ENCODE measurements at places on chromosomes 7 and 10. TPM values are rescaled to one million over a fixed set of nuclear protein-coding genes. Genes with fewer than 3 reads are reported as not detected.
A peak's percentile ranks its signal among the peaks of the same experiment; 100 is the strongest.

The FFAR4 gene
- total RNA-seq = not detected

DNA sequence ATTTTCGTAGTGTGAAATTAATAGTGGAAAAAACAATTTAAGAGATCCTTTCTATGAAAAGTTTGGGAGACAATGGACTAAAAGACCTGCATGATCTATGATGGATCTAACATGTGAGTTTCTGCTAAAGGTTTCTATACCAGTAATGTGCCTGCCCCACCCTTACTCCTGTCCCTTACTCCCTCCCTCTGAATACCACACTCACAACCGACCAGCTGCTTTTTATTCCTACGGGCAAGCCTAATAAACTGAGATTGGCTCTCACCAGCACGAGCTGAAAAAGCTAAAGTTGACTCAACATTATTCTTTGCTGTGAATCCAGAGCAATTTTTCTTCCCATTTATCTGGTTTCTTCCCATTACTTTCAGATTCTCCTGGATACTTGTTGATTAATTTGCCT is 17.8 kb upstream of the REEP3 start:
- no peak for DNase-seq

- no peak for DNase-seq
Observed at GRCh38 chr7:24368161-24368560, 84.2 kb downstream of the NPY start.

The ATP6V0A4 gene
- not detected for total RNA-seq

GRCh38 chr7:36810032-36810431 is 85.7 kb upstream of the AOAH start:
- DNase-seq = no peak

- DNase-seq = no peak
Observed at GRCh38 chr7:11328309-11328708, 354.6 kb downstream of the PHF14 start.

- DNase-seq = no peak
Observed at GRCh38 chr7:74612015-74612829, 45.3 kb upstream of the GTF2I start.

DNA sequence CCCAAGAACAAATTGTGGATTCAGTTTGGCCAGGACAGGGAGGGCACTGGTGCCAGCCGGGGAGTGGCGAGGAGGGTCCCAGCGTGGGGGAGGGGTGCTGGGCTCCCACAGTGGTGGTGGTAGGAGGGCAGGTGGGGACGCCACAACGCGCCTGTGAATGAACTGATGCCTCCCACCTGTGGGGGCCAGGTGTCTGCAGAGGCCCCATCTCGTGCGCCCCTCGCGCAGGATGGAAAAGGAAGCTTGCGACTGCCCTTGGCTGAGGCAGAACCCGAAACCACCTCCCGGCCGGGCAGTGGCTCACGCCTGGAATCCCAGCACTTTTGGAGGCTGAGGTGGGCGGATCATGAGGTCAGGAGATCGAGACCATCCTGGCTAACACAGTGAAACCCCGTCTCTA is 72.0 kb downstream of the MICALL2 start:
- no peak for DNase-seq

GRCh38 chr10:96017191-96017687 is 26.1 kb upstream of the CCNJ start:
- peak; percentile 45 for DNase-seq

The ALOX5 gene
- total RNA-seq = 0.56 TPM

DNA sequence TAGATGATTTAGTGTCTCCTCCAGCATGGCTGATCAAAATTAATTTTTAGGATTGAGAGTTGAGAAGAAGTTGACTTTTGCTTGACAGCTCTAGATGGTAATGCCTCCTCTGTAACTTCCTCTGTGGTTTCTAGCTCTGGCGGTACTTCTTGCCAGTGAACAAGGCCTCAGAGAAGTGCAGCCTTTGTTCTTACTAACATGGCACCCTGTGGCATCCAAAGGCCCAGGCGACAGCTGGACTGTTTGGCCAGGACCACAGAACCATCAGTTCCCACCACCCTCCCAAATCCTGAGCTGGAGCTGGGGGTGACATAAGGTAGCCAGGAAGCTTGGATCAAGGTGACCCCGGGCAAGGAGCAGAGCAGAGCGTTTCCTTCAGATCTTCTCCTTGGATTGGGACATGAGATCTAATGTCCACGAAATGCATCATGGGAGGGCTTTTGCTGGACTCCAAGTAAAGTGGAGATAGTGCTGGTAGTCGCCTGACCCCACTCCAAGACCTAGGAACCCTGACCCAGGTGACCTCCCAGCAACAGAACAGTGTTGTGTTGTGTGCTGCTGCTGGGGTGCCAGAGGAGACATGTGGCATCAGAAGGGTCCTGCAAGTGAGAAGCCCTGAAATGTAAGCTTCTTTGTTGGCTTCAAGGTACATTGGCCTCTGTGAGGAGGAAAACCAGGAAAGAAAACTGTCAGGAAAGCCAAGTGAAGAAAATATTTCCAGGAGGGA is 41.8 kb downstream of the APBB1IP start:
- DNase-seq = peak; percentile 55

DNA sequence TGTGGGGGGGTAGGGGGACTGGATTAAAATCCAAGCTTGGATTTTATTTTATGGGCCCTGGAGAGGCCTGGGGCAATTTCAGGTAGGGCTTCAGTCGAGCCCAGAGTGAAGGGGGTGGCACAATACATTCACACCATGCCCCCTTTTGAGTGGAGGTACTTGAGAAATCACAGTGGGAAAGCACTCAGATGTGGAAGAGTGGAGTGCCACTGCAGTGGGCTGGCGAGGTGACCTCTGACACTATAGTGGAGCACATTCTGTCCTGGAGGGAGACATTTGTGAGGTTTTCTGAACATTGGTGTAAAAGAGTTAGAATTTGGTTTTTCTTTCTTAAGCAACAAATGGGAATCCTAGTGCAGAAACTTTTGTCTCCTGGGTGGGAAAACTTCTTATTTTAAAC is 143.2 kb downstream of the WNT2 start:
- no peak for DNase-seq

The DRGX gene
- not detected for total RNA-seq

DNA sequence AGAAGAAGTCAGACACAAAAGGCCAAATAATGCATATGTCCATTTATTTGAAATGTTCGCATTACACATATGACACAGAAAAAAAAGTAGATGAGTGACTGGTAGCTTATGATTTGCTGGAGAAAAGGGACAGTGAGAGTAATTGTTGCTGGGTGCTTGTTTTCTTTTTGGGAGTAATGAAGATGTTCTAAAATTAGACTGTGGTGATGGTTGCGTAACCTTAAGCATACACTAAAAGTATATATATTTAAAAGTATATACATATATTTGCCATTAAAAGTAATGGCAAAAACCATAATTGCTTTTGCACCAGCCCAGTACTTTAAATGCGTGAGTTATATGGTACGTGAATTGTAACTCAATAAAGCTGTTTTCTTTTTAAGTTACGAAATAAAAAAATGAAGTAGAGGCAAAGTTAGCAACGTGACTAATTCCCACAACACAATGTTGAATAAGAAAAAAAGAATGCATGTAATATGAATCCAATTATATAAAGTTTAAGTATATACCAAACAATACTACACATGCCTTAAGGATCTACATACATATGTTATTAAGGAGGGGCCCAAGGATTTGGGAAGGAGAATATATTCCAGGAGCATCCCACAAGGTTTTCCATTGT is 360.4 kb upstream of the CELF2 start:
- DNase-seq = no peak

- no peak for DNase-seq
Observed at GRCh38 chr7:117623606-117624005, 143.8 kb downstream of the CFTR start.

GRCh38 chr10:94320285-94320914 is 42.3 kb downstream of the NOC3L start:
- DNase-seq = peak; percentile 82

GRCh38 chr7:77783111-77783510 is 15.1 kb downstream of the TMEM60 start:
- DNase-seq = no peak

DNA sequence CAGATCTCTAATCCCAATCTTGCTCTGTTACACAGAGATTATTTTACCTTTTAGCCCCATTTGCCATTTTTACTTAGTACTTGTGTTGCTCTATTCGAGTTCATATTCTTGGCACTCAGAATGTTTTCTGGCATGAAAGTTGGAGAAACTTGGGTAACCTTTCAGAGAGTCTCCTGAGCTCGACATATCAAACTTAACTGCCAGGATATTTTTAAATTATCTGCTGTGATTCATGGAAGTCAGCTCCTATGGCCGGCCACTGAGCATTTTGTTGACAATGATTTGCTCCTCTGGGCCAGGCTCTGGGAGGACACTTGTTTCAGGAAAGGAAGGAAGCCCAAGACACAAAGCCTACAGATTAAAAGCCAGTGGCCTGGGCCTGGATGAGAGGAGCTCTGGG is 396.7 kb downstream of the TNS3 start:
- DNase-seq = no peak

DNA sequence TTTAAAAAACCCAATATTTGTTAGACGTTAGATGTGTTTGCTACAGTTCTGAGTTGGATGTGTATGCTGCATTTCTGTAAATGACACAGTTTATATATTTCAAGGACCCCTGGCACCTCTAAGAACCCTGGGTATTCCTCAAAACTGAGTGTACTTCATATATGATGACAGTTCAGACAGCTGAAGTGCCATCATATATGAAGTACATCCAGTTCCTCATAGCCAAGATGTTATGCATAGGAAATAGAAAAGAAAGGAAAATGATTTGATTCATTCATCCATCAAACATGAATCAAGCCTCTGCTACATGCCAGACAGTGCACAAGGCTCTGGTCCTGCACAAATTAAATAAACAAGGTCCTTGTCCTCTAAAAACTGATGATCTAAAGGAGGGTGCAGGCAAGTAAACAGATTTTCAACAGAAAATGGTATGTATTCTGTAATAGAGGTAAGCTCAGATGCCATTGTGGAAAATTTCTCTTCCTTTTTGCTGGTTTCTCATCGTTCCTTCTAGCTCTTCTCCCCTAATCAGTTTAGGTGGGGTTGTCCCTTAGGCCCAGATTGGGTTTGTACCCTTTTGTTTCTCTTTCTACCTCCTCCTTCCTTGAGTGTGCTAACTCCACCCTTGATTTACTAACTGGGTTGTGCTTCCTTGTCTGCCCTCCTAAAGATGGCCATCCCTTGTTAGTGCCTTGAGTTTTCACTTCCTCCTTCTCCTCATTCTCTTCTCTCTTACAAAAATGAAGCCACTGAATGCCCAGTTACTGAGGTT is 25.3 kb upstream of the SMIM30 start:
- DNase-seq = no peak

DNA sequence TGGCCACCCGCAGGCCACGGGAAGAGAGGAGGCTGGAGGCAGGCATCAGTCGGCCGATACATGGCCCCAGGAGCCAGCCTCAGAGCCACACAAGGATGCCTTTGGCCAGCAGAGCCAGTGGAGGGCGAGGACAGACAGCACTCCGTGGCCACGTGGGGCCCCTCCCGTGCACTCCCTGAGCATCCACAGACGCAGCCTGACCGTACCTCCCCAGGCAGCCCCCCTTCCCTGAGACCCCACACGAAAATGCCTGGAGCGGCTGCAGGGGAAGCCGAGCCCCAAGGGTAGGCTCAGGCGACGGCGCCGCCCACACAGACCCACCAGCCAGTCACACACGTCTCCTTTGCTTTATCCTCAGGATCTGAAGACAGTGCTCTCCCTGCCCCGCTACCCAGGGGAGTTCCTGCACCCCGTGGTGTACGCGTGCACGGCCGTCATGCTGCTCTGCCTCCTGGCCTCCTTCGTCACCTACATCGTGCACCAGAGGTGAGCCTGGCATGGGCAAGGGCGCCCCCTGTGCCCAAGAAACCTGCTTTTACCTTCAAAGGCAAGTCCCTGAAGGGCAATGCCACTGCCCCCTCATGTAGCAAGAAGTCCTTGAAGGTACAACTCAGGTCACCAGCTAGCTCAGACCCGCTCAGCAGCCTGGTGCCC is 9.0 kb downstream of the ADGRA1 start:
- DNase-seq = peak; percentile 66

The ANKRD30A gene
- total RNA-seq = not detected

GRCh38 chr7:96614154-96614867 is 95.3 kb downstream of the SEM1 start:
- DNase-seq = no peak

DNA sequence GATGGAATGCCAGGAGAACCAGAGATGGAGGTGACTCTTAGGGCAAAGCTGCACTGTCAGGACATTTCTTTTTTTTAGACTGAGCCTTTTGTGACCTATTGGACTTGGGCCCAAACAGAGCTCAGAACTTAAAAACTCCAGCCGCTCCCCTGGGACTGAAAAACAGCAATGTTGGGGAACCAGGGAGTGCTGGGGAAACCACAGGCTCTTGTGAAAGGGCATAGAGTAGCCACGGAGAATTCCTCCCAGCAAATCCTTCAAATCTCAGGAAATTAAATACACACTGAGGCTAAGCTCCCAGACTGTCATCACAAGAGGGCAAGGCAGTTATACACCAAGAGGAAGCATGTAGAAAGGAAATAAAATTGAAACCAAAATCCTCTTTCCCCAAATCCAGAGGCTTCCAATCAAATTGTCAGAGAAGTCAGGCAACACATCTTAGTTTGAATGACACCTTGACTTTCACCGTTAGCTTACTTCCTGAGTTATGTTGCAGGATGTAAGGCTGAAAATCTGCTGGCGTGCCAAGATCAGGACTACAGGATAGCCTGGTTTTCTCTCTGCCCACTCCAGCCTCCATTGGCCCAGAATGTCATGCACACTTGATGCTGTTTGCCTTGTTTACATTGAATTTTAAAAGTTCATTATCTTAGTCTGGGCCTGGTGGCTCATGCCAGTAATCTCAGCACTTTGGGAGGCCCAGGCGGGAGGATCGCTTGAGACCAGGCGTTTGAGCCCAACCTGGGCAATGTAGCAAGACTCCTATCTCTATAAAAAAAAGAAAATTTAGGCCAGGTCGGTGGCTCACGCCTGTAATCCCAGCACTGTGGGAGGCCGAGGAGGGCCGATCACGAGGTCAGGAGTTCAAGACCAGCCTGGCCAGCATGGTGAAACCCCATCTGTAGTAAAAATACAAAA is 2.6 kb upstream of the RFC2 start:
- no peak for DNase-seq

- no peak for DNase-seq
Observed at GRCh38 chr10:4459531-4459930, 366.5 kb upstream of the AKR1E2 start.

DNA sequence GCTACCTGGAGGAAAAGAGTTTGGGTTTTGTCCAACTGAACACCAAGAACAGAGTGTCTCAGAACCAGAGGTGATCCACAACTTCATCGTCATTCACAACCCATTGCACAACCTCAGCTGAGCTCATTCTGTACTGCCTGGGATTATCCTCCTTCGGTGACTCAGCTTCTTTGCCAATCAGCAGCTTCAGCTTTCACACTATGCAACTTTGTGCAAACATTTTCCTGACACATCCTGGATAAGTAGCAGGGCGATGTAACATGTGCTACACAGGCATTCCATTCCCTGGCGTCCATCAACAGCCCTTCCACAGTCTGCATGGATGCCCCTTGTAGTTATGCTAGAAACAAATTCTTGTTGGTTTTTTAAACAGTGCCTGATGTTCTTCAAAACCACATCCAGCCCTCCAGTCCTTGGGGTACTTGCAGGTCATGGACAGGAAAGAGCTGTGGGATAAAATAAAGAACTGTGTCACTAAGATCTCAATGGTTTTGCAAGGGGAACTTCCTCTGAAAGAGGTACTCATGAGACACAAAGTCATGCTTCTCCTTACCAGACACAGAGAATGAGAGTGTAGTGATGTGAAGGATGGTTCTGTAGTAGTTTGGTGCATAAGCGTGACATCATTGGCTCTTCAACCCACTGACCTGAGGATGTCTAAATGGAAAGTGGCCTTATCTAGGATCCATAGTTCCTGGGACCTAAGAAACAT is 478.5 kb downstream of the KIF20B start:
- DNase-seq = no peak

- DNase-seq = no peak
Observed at GRCh38 chr7:41745451-41745850, 42.6 kb upstream of the INHBA start.

- no peak for DNase-seq
Observed at GRCh38 chr7:87206361-87206760, 13.2 kb downstream of the TMEM243 start.
